Esophagus muscularis mucosa (tissue), 4 donors: ENCODE measurements at places on chromosomes 13 and 19. TPM values are rescaled to one million over a fixed set of nuclear protein-coding genes. Genes with fewer than 3 reads are reported as not detected.

Gene DMKN
- 5.5 TPM for total RNA-seq

Gene C19orf85
- not detected for total RNA-seq

Gene CCDC70
- total RNA-seq: not detected

Gene CYP4F3
- total RNA-seq: not detected

Gene ZNF799
- 3.3 TPM for total RNA-seq

Gene TNFSF13B
- total RNA-seq: 2.9 TPM

Gene GPX4
- total RNA-seq: 366 TPM

Gene CACNG6
- not detected for total RNA-seq

Gene FOXA3
- total RNA-seq: not detected

Gene GPR12
- 0.11 TPM for total RNA-seq

Gene KIR3DL2
- not detected for total RNA-seq

Gene CCL25
- total RNA-seq: not detected

Gene NLRP5
- not detected for total RNA-seq

Gene GRK1
- under 0.01 TPM for total RNA-seq

Gene VSTM2B
- not detected for total RNA-seq

Gene SYNGR4
- total RNA-seq: not detected

Gene WDR88
- not detected for total RNA-seq

Gene ZSCAN1
- not detected for total RNA-seq

Gene KLK12
- total RNA-seq: not detected

DNA sequence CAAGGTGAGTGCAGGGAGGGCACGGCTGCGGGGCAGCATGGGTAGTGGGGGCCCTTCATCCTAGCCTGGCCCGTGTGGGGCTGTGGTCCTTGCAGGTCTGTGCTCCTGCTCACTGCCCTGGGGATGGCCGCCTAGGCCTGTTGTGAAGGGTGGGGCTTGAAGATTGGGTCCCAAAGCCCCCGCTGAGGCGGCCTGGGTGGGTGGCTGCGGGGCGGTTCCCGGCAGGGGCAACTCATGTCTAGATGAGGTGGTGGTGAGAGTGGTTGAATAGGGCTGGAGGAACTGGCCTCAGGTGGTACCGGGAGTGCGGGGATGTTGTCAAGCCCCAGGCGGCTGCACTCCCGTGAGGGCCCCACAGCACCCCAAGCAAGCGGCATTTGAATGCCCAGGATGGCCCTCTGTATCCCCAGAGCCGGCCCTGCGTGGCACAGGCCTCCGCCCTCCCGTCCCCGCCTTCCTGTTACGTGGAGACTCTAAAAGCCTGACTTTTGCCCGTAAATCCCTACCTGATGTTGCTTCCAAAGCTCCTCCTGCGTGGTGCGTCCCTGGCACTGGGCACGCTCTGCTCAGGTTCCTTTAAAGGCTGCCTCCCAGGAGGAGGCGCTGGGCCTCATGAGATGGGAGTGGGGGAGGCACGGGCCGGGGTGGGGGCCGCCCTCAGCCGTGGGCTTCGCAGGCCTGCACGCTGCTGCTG, 15.0 kb downstream of the SPPL2B start:
- DNase-seq: no peak

DNA sequence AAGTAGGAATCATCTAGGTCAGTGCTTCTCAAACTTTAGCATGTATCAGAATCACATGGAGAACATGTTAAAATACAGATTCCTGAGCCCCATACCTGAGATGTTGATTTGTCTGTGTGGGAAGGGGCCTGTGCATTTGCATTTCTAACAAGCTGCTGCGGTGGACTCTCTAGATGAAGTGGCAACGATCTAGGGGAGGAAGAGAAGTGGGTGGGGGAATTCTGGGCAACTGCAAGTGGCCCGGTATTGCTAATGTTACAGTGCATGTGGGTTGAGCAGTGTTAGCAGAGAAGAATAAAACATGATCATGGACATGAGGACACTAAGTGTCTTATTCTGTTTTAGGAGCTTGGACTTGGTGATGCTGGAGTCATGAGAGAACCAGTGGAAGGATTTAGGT, 329.0 kb downstream of the OLFM4 start:
- DNase-seq: no peak

- no peak for DNase-seq
Measured at GRCh38 chr13:32107474-32107873, 75.9 kb downstream of the FRY start.

- DNase-seq: no peak
Measured at GRCh38 chr19:16208064-16208759, 10.5 kb downstream of the AP1M1 start.

- DNase-seq: no peak
Measured at GRCh38 chr19:10895920-10896319, 24.6 kb downstream of the CARM1 start.

DNA sequence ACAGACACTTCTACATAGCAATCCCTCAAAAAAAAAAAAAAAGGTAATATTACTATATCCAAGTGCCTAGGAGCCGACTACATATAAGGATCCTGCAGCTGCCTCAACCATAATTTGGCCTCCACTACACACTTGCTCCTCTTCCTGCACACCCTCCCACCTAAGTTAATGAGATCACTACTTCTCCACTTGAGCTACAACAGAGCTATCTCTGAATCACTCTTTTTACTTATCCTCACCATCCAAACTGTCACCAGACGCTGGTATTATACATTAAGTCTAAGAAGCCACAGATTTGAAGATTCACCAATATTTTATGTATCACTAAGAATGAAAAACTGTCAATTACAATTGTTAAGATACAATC, 8.3 kb downstream of the OBI1 start:
- DNase-seq: no peak

DNA sequence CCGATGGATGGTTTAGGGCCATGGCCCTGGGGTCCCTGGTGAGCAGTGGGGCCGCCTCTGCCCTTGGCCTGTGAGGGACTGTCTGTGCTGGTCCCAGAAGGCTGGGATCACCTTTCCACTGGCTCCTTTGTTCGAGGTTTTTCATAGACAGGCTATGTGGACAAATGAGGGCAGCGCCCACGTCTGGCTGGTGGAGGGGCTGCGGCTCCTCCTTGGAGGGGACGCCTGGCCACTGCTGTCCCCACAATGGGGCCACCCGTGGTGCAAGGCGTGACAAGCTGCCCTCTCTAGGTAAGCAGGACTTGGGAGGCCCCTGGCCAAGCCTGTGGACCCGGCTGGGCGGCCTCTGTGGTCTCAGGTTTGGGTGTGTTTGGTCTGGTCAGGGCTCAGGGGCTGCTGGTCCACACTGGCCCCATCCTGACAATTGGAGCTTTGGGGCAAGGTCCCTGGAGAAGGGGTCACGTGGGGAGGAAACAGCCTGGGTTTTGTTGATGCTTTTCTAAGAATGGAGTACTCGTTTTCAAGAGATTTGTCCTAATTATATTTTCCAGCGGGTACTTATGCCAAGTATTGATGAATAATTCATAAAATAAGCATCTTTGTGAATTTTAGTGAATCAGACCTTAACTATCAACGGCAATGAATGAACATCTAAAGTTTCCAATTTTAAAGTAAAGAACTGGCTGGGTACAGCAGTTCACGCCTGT, 33.3 kb downstream of the MCF2L start:
- no peak for DNase-seq

- no peak for DNase-seq
Measured at GRCh38 chr19:46413262-46414031, at the start of gene CCDC8. Gene CCDC8, minus strand, starts transcription at chr19:46413564. Its CDS starts 754 bp downstream, at chr19:46412810.

- no peak for DNase-seq
Measured at GRCh38 chr13:106173891-106174610, 361.4 kb downstream of the EFNB2 start.

DNA sequence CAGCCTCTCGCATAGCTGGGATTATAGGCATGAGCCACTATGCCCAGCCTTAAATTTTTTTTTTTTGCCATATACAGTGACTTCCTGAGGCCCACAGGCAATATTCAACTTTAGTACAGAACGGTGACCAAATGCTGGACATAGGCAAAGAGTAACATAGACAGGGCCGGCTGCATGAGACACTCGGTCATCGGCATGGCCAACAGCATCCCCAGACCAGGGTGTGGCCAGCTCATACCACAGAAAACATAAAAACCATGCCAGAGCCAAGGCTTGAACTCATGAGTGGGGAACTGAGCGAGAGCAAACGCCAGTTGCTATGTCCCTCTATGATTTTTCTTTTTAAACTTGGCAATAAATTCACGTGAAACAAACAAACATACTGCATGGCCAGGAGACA, 17.0 kb downstream of the KANK2 start:
- no peak for DNase-seq

GRCh38 chr19:6092329-6093286, 17.7 kb downstream of the RFX2 start:
- DNase-seq: no peak

GRCh38 chr19:11921852-11922495, 2.9 kb upstream of the ZNF700 start:
- DNase-seq: no peak

DNA sequence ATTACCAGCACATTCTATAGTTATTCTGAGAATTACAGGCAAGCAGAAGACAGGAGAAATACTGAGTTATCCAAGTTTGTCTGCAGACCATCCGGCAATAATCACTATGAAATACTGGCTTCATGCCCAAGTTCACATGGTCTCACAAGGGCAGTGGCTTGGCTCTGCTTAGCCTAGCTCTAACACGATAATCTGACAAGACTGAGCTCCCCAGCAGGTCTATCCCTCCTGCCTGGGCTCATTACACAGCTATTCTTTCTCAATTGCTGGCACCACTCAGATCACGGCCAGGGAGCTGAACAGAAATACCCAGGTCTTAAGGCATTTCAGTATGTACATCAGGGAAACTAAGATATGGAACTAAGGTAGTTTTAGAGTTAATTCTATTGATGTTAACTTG, 361.6 kb upstream of the PCDH20 start:
- no peak for DNase-seq

- DNase-seq: no peak
Measured at GRCh38 chr13:98377635-98378378, 199.1 kb downstream of the STK24 start.

GRCh38 chr19:39397360-39398296, 6.5 kb downstream of the MED29 start:
- DNase-seq: peak; percentile 97

- peak; percentile 89 for DNase-seq
Measured at GRCh38 chr13:50387051-50387581, 371.9 kb downstream of the KCNRG start.

- DNase-seq: peak; percentile 81
Measured at GRCh38 chr13:97879646-97880310, 73.7 kb upstream of the IPO5 start.

GRCh38 chr13:25682276-25682675, 310.5 kb downstream of the ATP8A2 start:
- peak; percentile 66 for DNase-seq

GRCh38 chr13:77353995-77354394, 27.1 kb upstream of the MYCBP2 start:
- no peak for DNase-seq

GRCh38 chr13:50594276-50595051, 249.0 kb downstream of the DLEU7 start:
- no peak for DNase-seq

- no peak for DNase-seq
Measured at GRCh38 chr19:611481-611868, 21.8 kb downstream of the HCN2 start.

DNA sequence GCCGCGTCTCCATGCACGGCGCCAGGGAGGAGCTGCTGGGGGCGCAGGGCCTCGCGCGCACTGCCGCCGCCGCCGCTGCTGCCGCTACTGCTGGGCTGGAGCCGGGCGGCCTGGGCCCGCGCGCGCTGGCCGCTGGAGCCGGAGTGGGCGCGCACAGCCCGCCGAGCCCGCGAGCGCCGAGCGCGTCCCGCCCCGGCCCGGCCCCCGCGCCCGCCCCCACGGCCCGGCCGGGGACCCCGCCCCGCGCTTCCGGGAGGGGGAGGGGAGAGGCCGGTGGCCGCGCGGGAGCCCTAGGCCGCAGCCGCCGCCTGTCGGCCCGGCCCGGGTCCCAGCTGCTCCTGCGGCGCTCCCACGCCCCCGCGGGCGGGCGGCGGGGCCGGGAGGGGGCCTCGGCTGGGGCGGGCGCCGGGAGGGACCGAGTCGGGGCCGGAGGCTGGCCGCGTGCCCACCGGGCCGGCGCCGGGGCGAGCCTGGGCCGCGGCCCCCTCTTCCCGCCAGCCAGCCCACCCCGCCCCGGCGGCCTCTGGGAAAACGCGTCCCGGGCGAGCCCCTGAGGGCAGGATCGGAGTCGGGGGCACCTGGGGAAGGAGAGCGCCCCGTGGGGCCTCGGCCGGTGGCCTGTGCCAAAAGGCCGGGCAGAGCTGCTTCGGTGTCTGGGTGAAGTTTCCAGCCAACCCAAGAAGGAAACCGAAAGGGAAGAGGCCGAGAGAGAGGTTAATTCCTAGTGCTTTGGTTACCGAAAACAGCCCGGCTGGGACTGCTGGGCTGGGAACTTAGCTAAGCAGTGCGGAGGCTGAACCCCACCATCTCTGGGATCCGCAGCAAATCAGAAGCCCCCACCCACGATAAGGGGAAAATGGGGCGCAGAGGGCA, at the start of gene STK24:
STK24 (minus strand) TSS at position 145 of the 873 bp plus-strand sequence. CDS start 321 bp downstream, outside the sequence.
- DNase-seq: no peak

GRCh38 chr19:18832306-18833140, 764 bp downstream of the UPF1 start:
- DNase-seq: no peak

- DNase-seq: no peak
Measured at GRCh38 chr19:17686023-17686521, 2.1 kb downstream of the UNC13A start.

GRCh38 chr13:109973279-109973678, 186.9 kb upstream of the IRS2 start:
- no peak for DNase-seq

DNA sequence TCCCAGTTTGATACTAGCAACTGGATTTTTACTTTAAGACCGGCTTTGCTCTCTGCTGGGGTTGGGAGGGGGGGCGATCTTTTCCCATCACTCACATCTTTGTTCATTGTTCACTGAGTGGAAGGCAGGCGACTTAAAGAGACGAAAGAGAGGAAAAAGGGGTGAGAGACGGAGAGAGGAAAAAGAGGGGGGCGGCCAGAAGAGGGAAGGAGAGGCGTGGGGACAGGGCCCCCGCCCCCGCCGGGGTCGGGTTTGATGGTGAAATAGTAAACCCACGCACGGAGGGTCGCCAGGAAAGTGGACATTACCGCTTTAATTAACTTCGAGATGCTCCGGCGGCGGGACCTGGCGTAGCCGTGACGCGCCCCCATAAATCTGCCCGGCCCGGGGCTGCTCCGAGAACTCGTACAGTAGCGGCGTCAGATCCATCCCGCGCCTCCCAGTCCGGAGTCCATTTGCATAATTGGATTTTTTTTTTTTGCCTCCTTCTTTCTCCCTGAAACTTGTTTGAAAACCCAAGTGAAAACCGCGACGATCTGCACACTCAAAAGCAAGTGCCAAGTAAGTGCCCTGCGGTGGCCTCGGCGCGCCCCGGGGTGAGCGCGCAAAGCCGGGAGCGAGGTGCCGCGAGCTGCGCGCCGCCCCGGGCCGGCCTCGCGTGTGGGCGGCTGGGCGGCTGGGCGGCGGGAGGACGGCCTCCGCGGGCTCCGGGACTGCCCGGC, 143.9 kb upstream of the ZNF536 start:
- DNase-seq: no peak

DNA sequence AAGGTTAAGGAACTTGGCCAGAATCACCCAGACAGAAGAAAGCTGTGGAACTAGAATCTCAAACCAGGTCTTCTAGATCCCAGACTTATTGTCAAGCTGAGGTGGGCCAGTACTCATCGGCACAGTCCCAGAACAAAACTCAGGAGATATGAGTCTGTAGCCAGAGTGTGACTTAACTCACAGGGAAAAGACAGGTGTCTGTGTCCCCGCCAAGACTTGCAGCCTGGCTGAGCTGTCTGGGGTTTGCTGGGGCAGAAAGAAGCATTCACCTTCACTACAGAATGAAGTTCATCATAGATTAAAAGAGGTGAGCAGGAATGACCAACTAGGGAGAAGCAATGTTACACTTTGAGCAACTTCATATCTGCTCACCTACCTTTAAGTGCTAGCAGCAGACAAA, 257.2 kb downstream of the FOXO1 start:
- peak; percentile 88 for DNase-seq
